ENCODE measurements at places on chromosomes 1 and 21.

- DNase-seq: no peak
These were observed 33.0 kb downstream of the ZNF496 start for GRCh38 chr1:247298701-247299100.

GRCh38 chr1:63638875-63639274, 45.7 kb downstream of the PGM1 start:
- DNase-seq: no peak

GRCh38 chr21:15060543-15061175, 4.1 kb downstream of the NRIP1 start:
- no peak for DNase-seq

GRCh38 chr1:119081267-119081666, 59.2 kb downstream of the WARS2 start:
- no peak for DNase-seq

DNA sequence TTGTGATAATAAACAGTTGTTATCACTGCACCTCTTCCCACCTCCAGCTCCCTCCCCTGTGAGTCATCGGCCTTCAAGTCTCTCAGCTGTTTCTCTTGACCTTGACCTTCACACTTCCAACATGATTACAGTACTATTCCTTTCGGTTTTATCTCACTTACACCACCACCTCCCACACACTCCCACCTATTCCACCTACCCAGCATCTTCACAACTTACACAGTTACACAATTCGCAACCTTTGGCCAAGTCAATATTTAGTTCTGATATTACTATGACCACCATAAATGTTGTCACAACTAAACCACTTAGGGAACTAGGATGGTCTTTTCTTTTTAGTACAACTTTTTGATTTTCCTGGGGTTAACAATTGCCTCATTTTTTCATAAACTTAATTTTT, 60.2 kb downstream of the RIPK4 start:
- DNase-seq: peak; percentile 11

GRCh38 chr1:152048416-152049009, 11.7 kb upstream of the S100A11 start:
- no peak for DNase-seq

DNA sequence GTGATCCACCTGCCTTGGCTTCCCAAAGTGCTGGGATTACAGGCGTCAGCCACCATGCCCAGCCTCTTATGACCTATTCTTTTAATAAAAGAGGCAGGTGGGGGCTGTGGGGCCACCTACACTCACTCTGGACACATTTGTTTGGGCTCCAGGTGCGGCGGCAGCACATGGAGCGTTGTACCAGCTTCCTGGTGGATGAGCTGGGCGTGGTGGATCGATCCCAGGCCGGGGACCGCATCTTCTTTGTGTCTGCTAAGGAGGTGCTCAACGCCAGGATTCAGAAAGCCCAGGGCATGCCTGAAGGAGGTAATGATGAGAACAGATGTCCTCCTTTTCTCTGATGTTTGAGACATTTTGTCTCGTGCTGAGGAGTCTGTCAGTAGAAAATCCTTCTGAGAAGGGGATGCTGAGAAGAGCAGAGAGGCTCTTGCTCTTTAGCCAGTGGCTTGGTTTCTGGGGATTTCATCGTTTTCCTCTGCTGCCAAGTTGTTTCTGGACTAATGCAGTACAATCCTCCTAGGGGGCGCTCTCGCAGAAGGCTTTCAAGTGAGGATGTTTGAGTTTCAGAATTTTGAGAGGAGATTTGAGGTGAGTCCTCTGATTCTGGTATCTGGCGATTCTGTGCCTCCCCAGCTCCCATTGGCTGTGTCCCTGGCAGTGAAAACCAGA, 17.9 kb upstream of the MIIP start:
- DNase-seq: peak; percentile 67

Data from stimulated activated CD4-positive, alpha-beta T cell treated with anti-CD3 and anti-CD28 coated beads, Interleukin-4, amount 100 ng/mL, for 48 hours (primary cell).